ENCODE measurements at places on chromosomes 2 and 18.

DNA sequence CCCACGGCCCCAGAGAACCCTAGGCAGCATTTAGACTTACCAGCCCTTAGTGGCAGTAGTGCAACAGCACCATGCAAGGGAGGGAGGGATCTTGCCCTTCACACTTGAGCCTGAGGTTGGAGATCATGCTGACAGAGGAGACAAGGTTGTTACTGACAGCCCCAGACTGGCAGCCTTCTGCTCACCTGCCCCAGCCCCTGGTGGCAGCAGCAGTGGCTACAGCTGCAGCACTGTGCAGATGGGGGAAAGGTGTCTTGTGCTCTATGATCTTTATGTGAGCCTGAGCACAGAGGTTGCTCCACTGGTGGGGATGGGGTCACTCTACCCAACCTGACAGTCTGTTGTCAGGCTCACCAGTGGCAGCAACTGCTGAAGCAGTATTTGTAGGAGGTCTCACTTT is 501.2 kb upstream of the LRRTM4 start:
- DNase-seq: no peak

GRCh38 chr2:200744201-200744602 is 67.5 kb upstream of the BZW1 start:
- no peak for DNase-seq

- DNase-seq: no peak
Measured at GRCh38 chr2:180520921-180521581, 459.4 kb upstream of the UBE2E3 start.

DNA sequence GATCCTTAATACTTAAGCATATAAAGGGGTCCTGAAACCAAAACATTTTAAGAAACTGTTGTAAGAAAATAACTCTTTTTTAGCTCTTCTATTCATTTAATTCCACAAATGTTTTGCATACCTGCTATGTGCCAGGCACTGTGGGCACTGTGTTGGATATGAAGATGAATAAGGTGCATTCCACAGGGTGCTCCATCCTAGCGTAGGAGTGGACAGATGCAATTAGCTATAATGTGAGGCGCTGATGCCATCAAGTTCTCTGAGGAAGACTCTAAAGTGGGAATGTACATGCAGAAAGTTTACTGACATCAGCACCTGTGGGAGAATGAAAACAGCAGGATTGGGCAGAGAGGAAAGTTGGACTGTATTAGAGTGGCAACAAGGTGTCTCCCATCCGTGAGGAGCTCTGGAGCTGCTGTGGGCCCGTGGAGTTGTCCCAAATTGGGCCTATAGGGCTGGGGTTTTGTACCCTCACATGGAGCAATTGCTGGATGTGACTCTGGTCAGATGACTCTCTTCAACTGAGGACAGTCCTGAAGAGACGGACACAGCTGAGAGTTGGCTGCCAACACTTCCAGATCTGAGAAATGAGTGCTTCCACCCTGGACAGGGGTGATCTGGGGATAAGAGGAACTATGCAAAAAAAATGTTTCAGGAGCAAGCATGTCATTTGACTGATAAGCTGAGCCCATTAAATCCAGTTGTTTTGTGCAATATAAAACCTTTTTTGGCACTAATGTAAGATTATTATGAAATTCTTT is 22.3 kb downstream of the CD8A start:
- no peak for DNase-seq

DNA sequence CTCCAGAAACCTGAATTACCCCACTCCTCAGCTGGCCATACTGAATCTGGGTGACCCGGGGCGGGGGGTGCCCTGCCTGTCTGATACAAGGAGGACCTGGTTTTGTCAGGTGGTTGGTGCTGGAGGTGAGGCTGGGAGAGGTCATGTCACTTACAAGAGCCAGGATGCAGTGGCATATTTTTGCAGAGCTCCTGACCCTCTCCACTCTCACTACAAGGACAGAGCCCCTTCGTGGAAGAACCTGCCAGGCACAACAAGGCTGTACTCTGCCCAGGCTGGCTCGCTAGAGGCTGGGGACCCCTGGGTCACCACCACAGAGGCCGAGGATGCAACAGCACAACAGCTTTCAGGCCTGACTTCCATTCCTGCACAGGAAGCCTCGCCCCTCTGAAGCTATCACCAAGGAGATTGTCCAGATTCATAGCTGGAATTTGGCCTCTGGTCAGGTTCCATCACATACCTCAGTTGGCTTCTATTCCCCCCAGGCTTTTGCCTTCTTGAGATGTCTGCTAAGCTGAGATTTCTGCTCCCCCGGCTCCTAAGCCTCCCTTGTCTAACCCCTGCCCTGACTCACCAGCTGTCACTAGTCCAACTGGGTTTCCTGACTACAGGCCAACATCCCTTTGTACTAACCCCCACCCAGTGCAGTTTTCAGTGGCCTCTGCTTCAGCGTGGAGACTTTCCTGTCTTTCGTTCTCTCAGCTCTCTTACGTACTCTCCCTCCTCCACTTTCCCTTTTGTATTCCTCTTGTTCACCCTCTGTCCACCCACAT is 132.5 kb upstream of the EPAS1 start:
- no peak for DNase-seq

- DNase-seq: no peak
Measured at GRCh38 chr2:65292106-65292400, 64.4 kb downstream of the ACTR2 start.

DNA sequence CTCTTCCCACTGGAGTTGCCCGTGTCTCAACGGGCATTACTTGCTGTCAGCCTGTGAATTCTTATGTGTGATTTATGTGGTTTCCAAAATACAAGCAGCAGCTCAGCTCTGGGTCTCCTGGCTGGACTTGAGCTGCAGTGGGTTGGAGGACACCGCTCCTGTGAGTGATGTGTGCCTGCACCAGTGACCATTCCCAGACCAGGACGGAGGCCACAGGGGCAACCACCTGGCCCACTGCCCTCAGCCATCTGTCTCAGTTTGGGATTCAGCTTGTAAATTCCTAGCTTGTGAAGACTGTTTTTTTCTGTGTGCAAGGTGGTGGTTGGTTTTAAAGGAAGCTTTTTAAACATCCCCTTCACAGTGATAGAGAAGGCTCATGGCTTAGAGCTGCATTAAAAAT is 261.0 kb downstream of the BCL2 start:
- no peak for DNase-seq

- DNase-seq: no peak
Measured at GRCh38 chr2:71536226-71536671, 82.9 kb downstream of the DYSF start.

- no peak for DNase-seq
Measured at GRCh38 chr2:170396799-170397459, 219.0 kb downstream of the MYO3B start.

- no peak for DNase-seq
Measured at GRCh38 chr2:104888489-104889258, 34.8 kb downstream of the POU3F3 start.

GRCh38 chr2:105645938-105646773 is 98.6 kb upstream of the NCK2 start:
- DNase-seq: no peak

DNA sequence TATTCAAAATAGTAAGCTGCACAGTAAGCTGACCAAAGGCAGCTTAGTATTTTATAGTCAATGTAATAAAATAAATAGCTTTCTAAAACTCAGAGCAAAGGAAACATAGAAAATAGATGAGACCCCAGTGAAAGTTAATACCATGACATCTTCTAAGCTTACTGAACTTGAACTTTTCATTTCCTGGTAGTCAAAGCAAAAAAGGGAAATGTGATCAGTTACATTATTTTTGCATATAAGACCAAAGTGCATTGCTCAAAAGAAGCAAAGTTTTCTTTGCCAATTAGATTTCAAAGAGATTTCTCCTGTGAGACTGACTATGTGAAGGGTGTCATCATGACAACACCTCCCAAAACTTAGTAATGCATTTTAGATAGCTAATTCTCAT is 70.2 kb downstream of the MYO1B start:
- DNase-seq: no peak

DNA sequence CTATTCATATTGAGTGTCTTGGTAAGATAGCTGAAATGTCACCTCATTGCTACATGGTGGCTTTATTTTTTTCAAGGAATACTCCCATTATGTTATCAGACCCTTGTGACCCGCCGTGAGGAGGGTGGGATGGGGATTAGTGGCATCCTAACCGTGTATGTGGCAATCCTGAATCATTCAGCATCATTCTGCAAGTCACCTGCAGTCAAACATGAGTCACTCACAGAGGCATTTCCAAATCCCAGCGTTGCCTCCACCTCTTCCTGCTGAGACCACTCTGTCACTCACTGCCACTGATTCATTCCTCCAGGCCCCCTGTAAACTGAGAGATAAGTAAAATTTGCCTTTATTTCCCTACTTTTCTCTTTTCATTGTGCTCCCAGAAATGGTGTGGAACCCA is 307.4 kb upstream of the KLHL29 start:
- no peak for DNase-seq

DNA sequence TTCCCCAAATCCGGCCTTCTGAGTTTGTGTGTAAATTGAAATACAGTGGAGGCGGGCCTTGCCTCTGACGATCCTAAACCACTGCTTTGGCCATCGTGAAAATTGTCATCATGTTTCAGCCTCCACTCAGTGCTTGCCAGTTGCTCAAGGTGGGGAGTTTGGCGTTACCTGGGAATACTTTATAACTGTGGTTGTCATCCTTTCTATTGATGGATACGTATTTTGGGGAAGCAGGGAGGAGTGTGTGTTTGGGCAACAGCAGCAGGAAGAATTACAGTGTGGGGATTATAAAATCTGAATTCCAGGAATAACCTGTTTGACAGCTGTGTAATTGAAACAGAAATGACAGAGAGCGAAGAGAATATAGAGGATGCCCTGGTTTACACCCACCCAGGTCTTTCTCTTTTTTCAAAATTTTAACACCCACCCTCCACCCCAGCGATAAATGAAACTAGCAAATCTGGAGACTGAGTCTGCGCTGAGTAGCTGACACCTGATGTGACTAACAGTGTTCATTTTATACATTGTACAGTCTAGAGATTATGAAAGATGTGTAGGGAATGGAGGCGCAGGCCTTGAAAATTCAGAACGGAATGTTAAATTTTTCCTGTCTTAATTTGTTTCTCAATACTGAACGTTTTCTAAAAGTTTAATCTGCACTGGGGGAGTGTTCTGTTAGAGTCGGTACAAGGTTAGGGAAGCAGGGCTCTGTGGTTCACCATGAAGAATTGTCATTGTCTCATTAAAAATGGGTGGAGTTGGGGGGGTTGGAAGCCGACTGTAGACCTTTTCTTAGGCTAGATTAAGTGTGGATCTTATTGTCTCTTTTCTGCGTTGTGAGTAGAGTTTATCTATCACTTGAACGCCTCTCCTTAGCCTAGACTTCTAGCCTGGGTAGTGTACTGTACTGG is 1.6 kb downstream of the MAP4K4 start:
- peak; percentile 24 for DNase-seq

GRCh38 chr2:168255866-168256265 is 8.5 kb upstream of the STK39 start:
- no peak for DNase-seq

DNA sequence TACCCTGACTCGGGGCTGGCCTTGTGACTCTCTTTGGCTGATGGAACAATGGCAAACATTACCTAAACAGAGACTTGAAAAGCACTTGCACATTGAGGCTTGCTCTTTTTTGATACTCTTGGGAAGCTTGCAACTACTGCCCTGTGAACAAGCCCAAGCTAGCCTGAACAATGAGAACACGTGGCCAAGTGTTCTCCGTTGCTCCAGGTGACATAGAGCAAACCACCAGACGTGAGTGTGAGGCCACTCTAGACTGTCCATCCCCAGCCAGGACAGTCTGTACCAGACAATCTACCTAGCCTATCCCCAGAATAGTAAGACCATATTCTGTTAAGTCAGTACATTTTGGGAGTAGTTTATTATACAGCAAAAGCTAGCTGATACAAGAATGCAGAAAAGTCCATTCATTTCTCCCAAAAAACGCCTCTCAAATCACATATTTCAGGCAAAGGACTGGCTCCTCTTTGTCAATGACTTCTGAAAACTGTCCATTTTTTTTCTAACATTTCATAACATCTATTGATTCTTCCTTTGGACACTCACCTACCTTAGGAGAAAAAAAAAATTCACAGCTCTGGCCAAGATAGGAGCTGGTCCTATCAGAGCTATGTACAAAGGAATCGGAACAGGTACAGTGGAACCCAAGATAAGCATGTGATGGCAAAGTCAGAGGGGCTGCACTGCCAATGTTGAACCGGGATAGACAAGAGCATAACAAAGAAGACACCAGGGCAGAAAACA is 142.1 kb upstream of the PKDCC start:
- no peak for DNase-seq

DNA sequence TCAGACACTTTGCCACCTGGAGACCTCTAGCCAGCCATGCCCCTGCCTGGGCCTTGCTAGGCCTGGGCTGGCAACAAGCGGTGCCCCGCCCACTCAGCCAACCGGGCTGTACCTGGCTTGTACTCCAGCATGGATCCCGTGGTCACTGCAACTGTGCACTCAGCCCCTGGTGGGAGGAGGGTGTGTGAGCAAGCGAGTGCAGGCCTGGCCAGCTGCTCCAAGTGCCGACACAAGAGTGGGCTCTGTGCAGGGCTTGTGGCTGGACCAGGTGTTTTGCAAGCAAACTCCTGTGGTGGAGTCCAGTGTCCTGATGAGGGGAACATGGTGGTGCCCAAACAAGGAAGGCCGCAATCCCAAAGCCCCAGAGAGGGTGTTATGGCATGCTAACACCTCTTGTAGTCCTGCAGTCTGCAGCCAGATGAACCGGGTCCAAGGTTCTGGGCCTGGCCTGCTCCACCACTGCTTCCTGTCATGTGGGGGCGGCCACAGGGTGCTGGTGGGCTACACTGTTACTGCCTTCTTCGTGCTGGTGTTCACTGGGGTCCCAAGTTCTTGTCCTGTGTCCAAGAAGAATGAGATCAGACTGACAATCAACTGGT is 60.1 kb upstream of the CD28 start:
- DNase-seq: no peak

DNA sequence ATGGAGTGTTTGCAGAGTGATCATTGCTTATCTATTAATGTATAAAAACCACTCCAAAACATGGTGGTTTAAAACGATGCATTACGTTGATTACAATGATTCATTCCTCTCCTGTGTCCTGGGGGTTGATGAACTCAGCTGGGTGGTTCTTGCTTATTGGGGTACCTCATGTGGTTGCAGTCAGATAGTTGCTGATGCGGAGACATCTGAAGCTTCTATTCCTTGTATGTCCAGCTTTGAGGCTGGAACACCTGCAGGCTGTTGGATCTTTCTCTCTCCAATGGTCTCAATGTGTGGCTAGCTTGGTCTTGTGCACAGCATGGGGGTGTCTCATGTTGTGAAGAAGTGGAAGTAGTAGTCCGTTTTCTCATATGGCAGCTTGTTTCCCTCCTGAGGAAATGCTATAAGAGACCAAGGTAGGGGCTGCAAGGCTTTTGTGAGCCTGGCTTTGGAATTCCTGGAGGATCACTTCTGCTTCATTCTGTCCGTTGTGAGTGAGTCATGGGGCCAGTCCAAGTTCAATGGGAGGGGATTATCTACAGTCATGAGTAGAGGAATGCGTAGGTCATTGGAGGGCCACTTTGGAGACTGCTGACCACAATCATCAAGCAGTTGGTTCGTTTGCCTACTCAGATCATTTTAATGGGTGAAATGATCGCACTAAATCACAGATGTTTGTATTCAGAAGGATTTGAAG is 601.0 kb downstream of the SLC4A3 start:
- DNase-seq: no peak

- no peak for DNase-seq
Measured at GRCh38 chr18:58911766-58912165, 47.1 kb downstream of the ZNF532 start.

GRCh38 chr2:10892796-10893350 is 18.9 kb upstream of the KCNF1 start:
- DNase-seq: no peak

Measured in nucleus accumbens (tissue), 56 donors.